Stimulated activated CD8-positive, alpha-beta memory T cell treated with anti-CD3 and anti-CD28 coated beads, Interleukin-7, amount 100 ng/mL, for 1 hour (primary cell): ENCODE measurements at places on chromosomes 5 and 9.

GRCh38 chr5:4520559-4520958 lies 619.6 kb upstream of the ADAMTS16 start:
- no peak for DNase-seq

DNA sequence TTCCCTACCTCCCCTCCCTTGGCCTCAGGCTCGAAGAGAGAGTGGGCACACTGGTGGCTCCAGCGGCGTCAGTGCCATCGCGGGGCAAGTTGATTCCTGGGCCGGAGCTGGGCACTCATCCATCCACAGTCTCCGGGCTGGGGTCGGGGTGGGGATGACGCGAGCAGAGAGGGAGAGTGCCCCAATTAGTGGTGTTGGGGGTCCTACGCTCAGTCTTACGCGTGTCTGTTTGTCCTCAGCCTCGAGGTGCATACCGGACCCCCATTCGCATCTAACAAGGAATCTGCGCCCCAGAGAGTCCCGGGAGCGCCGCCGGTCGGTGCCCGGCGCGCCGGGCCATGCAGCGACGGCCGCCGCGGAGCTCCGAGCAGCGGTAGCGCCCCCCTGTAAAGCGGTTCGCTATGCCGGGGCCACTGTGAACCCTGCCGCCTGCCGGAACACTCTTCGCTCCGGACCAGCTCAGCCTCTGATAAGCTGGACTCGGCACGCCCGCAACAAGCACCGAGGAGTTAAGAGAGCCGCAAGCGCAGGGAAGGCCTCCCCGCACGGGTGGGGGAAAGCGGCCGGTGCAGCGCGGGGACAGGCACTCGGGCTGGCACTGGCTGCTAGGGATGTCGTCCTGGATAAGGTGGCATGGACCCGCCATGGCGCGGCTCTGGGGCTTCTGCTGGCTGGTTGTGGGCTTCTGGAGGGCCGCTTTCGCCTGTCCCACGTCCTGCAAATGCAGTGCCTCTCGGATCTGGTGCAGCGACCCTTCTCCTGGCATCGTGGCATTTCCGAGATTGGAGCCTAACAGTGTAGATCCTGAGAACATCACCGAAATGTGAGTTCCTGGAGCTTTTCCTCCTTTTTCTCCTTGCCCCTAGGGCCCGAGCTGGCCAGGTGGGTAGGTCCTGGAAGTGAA lies 861 bp downstream of the NTRK2 start:
- no peak for DNase-seq

- DNase-seq, result no peak
Observed at GRCh38 chr5:136309376-136309775, 56.0 kb downstream of the TRPC7 start.

DNA sequence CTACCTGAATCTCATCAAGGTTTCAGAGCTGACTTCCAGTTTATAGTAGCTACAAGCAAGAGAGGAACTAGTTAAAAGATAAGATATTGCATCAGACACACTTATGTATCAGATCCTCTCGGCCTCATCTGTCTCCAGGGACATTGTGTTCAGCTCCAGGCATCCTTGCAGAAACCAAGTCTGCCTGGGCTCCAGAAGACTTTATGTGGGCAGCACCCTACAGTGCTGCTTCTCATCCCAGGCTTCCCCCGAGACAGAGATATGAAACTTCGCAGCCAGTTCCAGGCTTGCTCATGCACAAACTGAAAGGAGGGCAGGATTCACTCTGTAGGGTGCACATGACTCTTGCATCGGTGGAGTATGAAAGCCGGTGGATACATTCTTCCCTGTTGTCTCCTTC lies 33.9 kb upstream of the FOXB2 start:
- no peak for DNase-seq

DNA sequence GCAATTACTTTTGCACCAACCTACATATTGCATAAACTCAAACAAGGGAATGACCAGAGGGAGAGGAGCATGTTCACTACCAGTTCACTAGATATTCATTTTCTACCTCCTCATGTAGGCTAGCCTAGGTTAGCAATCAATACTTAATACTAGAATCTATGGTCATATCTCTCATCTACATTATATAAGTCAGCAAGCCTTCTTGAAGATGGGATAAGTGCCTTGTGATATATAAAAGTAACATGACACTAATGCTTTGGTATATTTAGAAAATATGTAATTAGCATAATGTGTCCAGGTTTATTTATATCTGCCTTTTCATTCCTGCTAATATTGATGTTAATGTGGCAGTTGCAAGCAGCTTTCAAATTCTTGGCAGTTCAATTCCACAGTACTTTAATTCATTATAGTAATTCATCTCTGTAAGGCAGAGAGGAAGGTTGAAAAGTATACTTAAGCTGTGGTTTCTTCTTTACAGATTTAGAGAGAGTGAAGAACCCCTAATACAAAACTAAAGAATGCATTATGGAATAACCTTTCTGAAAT lies 1613.2 kb upstream of the ACO1 start:
- DNase-seq, result no peak

GRCh38 chr9:79054500-79054899 lies 517.3 kb upstream of the TLE4 start:
- DNase-seq, result no peak

GRCh38 chr5:131272307-131272706 lies 8.5 kb downstream of the CDC42SE2 start:
- no peak for DNase-seq

- DNase-seq, result no peak
Observed at GRCh38 chr5:109278141-109278540, 131.6 kb downstream of the PJA2 start.

DNA sequence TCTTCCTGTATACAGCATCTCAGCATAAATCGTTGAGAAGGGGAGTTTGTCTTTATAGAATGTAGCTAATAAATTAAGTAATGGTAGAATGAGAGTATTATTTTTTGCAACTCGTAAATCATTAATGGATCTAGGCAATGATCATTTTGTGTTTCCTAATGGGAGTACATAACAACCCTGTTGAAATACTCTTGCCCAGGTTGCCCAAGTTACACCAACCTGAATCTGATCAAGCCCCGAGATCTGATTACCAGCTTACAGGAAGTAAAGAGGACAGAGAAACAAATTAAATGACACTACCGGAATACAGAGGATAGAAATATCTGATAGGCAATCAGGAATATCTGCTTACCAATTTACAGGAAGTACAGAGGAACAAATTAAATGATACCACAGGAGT lies 107.3 kb downstream of the AOPEP start:
- no peak for DNase-seq

GRCh38 chr9:70594386-70594944 lies 180.0 kb upstream of the KLF9 start:
- DNase-seq, result no peak

GRCh38 chr5:124596595-124597421 lies 149.6 kb downstream of the ZNF608 start:
- no peak for DNase-seq

GRCh38 chr5:37730896-37731455 lies 108.9 kb downstream of the GDNF start:
- DNase-seq, result no peak

- DNase-seq, result no peak
Observed at GRCh38 chr5:133332439-133333024, 279.8 kb downstream of the FSTL4 start.

GRCh38 chr5:57529864-57530263 lies 47.3 kb upstream of the ACTBL2 start:
- DNase-seq, result no peak

DNA sequence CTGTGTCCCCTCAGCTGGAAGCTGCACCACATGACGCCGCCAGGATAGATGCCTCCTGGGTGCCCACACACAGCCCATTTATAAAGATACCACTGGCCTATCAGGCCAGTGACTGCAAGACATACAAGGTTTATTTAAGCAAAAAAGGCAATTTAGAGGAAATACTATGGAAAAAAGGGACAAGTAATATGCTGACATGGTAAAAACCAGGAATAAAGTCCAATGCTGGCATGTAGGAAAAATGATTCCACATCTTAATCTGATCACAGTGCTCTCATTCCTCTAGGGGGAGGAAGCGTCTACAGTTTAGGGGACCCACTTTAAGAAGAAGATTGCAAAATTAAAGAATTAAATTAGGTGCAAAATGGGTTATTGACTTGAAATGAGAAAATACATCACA lies 80.1 kb downstream of the ZNF354C start:
- DNase-seq, result no peak

- no peak for DNase-seq
Observed at GRCh38 chr9:129696944-129697655, 31.7 kb downstream of the PRRX2 start.

- no peak for DNase-seq
Observed at GRCh38 chr9:14909601-14909960, 647 bp downstream of the FREM1 start.

GRCh38 chr9:108861997-108862396 lies at the start of gene ACTL7A:
Gene ACTL7A, plus strand, starts transcription at chr9:108862266. Its CDS starts 57 bp downstream, at chr9:108862323.
- DNase-seq, result no peak

DNA sequence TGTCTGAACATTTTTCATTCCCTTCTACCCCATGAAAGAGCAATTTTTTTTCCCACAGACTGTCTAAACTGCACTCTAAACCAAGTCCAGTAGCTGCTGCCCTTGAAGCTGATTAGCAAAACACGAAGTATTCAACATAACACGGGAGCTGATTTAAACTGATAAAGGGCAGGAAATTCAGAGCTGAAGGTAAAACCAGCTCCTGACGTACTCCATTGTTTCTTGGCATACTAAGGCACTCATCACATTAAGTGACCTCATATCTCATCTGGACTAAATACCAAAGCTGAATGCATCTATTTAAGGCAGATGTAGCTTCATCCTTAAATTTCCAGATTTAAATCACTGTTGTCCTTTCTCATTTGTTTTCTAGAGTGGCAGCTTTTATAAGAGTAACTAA lies 12.0 kb downstream of the GDF9 start:
- no peak for DNase-seq

DNA sequence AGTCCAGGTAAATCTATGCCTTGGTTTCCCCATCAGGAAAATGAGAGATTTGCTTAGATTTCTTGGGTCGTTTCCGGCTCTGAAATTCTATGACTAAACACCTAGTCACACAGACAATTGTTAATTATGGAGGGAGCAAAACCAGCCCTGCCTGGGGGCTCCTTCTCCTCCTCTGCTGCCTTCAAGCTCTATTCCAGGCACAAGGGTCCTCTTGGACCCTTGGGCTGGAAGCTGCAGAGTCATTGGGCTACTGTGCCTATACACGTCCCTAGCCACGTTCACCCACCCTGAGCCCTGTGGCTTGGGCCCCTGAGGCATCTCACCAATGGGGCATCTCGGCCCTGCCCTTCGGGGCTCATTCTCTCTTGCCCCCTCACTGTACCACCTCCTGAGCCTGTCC lies 73.8 kb upstream of the TBC1D2 start:
- no peak for DNase-seq

- DNase-seq, result no peak
Observed at GRCh38 chr9:88766778-88767503, 224.3 kb upstream of the S1PR3 start.

- no peak for DNase-seq
Observed at GRCh38 chr5:175452166-175452565, 8.2 kb upstream of the DRD1 start.

GRCh38 chr9:78666818-78667414 lies 370.0 kb downstream of the PSAT1 start:
- no peak for DNase-seq

GRCh38 chr5:6556089-6556801 lies 76.6 kb downstream of the NSUN2 start:
- DNase-seq, result no peak

DNA sequence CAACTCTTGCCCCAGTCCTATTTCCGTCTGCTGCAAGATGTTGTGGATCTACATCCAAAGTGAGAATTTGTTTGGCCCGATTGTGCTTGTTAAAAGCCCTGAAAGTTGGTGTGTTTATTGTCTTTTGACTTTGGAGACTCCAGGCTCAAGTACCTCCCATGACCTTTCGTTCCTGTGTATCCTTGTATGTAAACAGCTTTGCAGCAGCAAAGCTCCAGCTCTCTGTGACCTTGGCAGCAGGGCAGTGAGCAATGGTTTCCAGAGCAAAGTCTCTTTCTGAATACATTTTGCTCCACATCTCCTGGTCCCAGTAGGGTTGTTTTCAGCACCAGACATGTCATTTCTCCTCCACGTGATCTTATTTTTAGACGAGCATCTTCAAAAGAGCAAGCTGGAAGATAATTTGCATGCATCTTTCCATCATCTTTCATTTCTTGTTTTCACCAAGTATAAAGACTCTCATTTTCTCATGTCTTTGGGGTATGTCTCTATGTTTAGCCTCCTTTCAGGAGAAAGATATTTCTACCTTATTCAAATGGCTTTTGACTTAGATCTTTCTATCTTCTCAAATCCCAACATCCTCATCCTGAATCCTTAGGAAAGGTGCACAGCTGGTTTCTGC lies 68.1 kb upstream of the ERCC6L2 start:
- DNase-seq, result no peak

DNA sequence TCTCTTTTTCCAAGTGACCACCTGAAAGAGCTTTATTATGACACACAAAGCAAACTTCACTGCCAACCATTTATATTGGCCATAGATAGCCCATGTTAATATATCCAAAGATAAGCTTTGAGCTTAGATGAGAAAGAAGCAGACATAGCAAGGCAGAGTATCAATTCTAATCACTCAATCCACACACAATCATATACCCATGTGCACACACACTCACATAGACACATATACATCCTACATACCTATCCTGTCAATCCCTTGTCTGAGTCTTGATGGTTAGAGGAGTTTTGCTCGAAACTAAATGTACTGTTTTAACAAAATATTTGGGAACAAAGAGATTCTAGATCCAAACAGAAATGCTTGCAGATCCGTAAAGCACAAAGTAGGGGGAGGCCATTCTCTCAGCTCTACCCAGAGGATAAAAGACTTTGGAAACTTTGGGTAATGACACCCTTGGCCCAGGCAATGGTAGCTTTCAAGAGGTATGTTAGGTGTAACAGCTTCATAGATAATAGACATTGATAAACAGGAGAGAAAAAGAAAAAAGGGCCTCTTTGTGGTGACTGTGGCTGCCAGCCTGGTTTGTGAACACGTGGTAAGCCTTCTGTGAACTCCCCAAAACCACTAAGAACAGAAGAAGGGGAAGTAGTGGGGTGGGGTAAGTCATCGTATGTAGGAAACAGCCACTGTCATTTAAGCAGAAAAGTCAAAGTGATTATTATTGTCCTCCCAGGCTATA lies 121.6 kb downstream of the TLR4 start:
- DNase-seq, result peak; percentile 11

- DNase-seq, result no peak
Observed at GRCh38 chr9:96661711-96662110, 6.6 kb upstream of the PRXL2C start.

DNA sequence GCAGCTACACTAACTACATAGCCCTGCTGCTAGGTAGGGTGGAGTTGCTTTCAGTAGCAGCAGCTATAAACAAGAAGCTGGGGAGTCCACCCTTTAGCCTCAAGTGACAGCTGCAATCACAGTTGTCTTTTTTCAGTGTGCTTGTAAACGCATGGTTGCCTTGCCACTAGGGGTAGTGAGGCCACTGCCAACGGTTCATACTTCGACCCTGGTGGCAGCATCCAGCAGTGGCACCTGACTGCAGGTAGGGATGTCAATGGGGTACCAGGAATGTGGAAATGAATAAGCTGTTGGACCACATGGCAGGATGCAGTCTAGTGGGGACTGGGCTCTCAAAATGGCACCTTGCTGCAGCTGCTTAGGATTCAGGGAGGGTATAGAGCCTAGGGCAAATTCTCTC lies 367.2 kb downstream of the RASEF start:
- DNase-seq, result no peak

GRCh38 chr5:154238776-154239481 lies 48.4 kb downstream of the GALNT10 start:
- DNase-seq, result no peak
